ENCODE measurements at places on chromosomes 2 and 18. TPM values are rescaled to one million over a fixed set of nuclear protein-coding genes. Genes with fewer than 3 reads are reported as not detected.

FRZB gene
- polyA plus RNA-seq: 2.3 TPM

GREB1 gene
- polyA plus RNA-seq: 0.32 TPM

PLB1 gene
- polyA plus RNA-seq: not detected

CTLA4 gene
- polyA plus RNA-seq: not detected

INPP1 gene
- 48.5 TPM for polyA plus RNA-seq

RNF144A gene
- 3.1 TPM for polyA plus RNA-seq

CAPN14 gene
- polyA plus RNA-seq: 0.14 TPM

IL37 gene
- polyA plus RNA-seq: not detected

ANKRD30BL gene
- 0.35 TPM for polyA plus RNA-seq

ACADL gene
- 0.36 TPM for polyA plus RNA-seq

PKP4 gene
- polyA plus RNA-seq: 82.5 TPM

TDRD15 gene
- not detected for polyA plus RNA-seq

NEMP2 gene
- 1.2 TPM for polyA plus RNA-seq

SFT2D3 gene
- not detected for polyA plus RNA-seq

GKN2 gene
- not detected for polyA plus RNA-seq

ICOS gene
- not detected for polyA plus RNA-seq

KLHL41 gene
- polyA plus RNA-seq: 2.1 TPM

CREG2 gene
- 0.73 TPM for polyA plus RNA-seq

DCC gene
- 2.2 TPM for polyA plus RNA-seq

GAL3ST2 gene
- not detected for polyA plus RNA-seq

GPR35 gene
- polyA plus RNA-seq: not detected

UGT1A9 gene
- polyA plus RNA-seq: not detected

ATP8B1 gene
- not detected for polyA plus RNA-seq

COX7A2L gene
- 293 TPM for polyA plus RNA-seq

FOXI3 gene
- polyA plus RNA-seq: not detected

CPO gene
- polyA plus RNA-seq: not detected

FAM161A gene
- 3.0 TPM for polyA plus RNA-seq

VIT gene
- polyA plus RNA-seq: 6.9 TPM

CYP27A1 gene
- polyA plus RNA-seq: 3.6 TPM

EMILIN1 gene
- not detected for polyA plus RNA-seq

CABYR gene
- polyA plus RNA-seq: 7.1 TPM

EVX2 gene
- not detected for polyA plus RNA-seq

KLF11 gene
- 0.74 TPM for polyA plus RNA-seq

TMEM17 gene
- 47.7 TPM for polyA plus RNA-seq

EFR3B gene
- polyA plus RNA-seq: 4.0 TPM

REEP1 gene
- polyA plus RNA-seq: 206 TPM

LGALSL gene
- 27.3 TPM for polyA plus RNA-seq

ABCB11 gene
- 0.03 TPM for polyA plus RNA-seq

TXNDC2 gene
- not detected for polyA plus RNA-seq

ACTG2 gene
- not detected for polyA plus RNA-seq

KCNS3 gene
- 0.98 TPM for polyA plus RNA-seq

CYRIA gene
- 9.6 TPM for polyA plus RNA-seq

CRACDL gene
- polyA plus RNA-seq: 0.27 TPM

TUBA3E gene
- 0.20 TPM for polyA plus RNA-seq

TBC1D8 gene
- 3.3 TPM for polyA plus RNA-seq

HAT1 gene
- 74.3 TPM for polyA plus RNA-seq

TEX44 gene
- not detected for polyA plus RNA-seq

MALL gene
- polyA plus RNA-seq: not detected

DLGAP1 gene
- polyA plus RNA-seq: 112 TPM

NPPC gene
- 86.3 TPM for polyA plus RNA-seq

TLX2 gene
- polyA plus RNA-seq: not detected

FBXO48 gene
- 0.90 TPM for polyA plus RNA-seq

ASPRV1 gene
- not detected for polyA plus RNA-seq

PDE1A gene
- 24.6 TPM for polyA plus RNA-seq

Data from Purkinje cell (primary cell).